H4 (cell line): ENCODE measurements at places on chromosomes 4 and X. TPM values are rescaled to one million over a fixed set of nuclear protein-coding genes. Genes with fewer than 3 reads are reported as not detected.

GRIA2 gene
- total RNA-seq = not detected in 2 replicates

DNA sequence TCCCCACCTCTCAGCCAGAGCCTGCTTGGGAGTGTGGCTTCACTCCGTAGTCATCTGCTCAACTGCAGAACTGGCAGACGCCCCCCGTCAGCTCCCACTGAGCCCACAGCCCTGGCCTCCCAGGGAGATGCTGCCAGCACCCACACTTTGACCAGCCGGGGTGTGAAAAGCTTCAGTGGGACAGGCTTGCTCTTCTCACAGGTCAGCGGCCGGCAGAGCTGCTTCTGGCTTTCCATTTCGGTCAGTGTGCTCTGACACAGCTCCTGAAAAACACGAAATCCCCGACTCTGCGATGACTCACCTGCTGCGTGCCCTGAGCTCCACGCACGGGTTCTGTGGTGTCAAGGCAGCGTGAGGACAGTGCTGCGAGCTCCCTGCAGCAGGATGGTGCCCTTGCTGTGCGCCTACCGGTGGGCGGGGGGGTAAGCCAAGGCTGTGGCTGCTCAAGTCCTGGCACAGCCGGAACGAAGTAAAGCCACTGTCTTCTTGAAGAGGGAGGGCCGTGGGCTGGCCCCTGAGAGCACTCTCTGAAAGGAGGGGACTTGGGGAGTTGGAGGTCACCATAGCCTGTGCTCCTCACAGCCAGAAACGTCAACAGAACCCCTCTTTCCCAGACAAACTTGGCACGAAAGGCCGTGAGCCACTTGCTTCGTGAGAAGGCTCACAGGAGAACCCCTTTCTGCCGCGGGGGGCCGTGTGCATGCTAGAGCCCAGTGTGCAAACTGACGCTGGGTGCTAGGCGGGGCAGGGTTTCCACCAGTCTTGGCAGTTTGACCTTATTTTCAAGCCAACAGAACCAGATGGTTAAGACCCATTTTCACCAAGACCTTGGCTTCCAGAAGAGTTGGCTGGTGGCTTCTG, 23.6 kb downstream of the NOP14 start:
- DNase-seq = no peak

DNA sequence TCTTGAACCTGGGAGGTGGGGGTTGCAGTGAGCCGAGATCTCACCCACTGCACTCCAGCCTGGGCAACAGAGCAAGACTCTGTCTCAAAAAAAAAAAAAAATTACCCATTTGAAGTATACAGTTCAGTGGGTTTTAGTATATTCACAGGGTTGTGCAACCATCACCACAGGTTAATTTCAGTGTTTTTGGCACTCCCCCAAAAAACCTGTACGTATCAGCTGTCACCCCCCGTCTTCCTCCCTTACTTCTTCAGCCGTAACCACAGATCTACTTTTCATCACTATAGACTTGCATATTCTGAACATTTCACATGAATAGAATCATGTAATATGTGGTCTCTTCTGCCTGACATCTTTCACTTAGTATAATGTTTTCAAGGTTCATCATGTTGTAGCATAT, 11.7 kb upstream of the PTTG2 start:
- no peak for DNase-seq

DNA sequence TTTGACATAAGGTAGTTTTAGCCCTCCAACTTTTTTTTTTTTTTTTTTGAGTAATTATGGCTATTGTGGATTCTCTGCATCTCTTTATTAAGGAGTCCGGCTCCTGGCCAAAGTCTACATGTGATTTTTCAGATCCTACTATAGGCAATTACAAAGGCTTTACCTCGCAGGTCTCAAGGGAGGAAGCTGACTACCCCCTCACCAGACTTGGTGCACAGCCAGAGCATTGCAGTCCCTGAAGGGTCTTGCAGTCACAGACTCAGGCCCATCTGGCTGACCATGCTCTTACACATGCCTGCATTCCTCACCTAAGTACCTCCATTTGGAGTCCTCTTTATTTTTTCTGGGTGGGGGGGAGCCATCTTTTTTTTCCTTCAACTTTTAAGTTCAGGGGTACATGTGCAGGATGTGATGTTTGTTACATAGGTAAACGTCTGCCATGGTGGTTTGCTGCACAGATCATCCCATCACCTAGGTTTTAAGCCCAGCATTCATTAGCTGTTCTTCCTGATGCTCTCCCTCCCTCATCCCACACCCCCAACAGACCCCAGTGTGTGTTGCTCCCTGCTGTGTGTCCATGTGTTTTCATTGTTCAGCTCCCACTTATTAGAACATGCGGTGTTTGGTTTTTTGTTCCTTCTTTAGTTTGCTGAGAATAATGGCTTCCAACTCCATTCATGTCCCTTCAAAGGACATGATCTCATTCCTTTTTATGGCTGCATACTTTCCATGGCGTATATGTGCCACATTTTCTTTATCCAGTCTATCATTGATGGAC, 88.4 kb upstream of the STIM2 start:
- no peak for DNase-seq

DNA sequence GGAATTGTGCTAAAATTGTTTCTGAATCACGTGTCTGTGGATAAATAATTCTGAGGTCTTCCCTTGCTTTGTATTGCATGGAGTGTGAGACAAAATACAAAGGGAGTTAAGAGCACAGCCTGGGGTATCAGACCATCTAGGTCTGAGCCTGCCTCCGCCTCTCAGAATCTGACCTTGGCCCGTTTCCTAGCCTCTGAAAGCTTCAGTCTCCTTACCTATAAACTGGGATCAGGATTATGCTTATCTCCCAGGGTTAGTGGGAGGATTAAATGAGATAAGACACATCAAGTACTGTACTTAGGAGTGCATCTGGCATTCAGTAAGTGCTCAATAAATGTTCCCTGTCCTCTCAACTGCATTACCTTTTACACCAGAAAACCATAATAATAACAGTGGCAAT, 140.6 kb upstream of the TENM3 start:
- DNase-seq = no peak
